ENCODE measurements at places on chromosomes 16 and 17.

GRCh38 chr16:54208237-54208636 is 78.3 kb downstream of the IRX3 start:
- no peak for DNase-seq

DNA sequence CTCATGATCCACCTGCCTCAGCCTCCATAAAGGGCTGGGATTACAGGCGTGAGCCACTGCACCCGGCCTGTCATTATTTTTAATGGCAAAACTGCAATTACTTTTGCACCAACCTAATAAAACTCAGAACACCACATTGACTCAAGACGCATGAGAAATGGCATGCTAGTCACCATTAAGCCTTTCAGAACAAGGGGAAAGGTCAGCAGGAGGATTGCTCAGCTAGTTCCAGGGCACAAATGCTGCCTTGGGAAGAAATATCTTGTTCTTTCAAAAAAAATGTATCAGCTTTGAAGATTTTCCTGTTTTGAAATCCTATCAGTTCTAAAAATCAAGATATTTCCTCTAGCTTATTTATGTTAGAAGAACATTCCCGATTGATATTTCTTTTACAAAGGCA is 32.4 kb upstream of the CDYL2 start:
- DNase-seq, result no peak

- no peak for DNase-seq
Observed at GRCh38 chr16:89721546-89722391, 432 bp downstream of the ZNF276 start.

- DNase-seq, result no peak
Observed at GRCh38 chr17:28616281-28616680, 2.3 kb upstream of the RSKR start.

GRCh38 chr16:89973654-89974335 is 25.2 kb downstream of the DEF8 start:
- no peak for DNase-seq

DNA sequence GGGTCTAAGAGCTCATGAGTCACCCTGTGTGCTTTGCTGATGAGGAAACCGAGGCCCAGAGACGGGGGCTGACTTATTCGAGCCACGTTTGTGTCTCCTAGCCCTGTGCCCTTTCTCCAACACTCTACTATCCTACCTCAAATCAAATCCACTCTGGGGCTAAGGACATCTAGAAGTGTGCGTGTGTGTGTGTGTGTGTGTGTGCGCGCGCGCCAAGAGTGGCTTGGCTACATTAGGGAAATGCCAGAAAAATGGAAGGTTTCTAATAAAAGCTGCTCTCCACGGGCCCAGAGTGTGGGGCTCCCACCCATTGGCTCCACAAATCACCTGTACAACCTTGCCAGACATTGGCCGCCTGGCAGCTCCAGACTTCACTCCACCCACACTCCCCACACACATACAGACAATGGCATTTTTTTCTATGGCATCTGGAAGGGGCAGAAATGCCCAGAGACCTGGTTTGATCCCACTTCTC is 30.3 kb upstream of the PHOSPHO1 start:
- no peak for DNase-seq

DNA sequence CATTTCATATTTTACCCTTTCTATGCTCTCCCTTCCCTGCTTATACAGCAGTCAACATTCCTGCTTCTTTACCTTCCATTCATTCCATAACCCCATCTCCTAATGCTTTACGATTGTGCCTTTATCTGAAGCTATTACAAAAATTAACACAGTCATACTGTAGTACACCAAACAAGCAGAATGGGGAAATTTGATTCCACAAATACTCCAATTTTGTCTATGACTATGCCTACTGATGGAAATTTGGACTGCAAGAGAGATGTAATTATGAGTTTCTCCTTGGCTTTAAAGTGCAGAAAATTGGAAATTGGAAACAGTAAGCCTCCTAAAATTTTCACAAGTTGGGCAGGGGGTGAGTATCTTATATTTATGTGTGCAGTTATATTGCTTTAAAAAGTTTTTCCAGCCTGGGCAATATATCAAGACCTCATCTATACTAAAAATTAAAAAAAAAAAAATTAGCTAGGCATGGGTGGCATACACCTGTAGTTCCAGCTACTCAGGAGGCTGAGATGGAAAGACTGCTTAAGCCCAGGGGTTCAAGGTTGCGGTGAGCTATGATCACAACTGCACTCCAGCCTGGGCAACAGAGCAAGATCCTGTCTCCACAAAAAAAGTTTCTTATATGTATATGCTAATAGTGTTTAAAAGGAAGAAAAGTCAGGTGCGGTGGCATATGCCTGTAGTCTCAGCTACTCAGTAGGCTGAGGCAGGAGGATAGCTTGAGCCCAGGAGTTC is 3.0 kb downstream of the APPBP2 start:
- DNase-seq, result no peak

- DNase-seq, result no peak
Observed at GRCh38 chr17:73506470-73507435, 137.5 kb downstream of the SDK2 start.

- DNase-seq, result peak; percentile 69
Observed at GRCh38 chr17:8122924-8123694, 797 bp downstream of the HES7 start.

- no peak for DNase-seq
Observed at GRCh38 chr16:57388359-57389086, 16.0 kb upstream of the CCL17 start.

DNA sequence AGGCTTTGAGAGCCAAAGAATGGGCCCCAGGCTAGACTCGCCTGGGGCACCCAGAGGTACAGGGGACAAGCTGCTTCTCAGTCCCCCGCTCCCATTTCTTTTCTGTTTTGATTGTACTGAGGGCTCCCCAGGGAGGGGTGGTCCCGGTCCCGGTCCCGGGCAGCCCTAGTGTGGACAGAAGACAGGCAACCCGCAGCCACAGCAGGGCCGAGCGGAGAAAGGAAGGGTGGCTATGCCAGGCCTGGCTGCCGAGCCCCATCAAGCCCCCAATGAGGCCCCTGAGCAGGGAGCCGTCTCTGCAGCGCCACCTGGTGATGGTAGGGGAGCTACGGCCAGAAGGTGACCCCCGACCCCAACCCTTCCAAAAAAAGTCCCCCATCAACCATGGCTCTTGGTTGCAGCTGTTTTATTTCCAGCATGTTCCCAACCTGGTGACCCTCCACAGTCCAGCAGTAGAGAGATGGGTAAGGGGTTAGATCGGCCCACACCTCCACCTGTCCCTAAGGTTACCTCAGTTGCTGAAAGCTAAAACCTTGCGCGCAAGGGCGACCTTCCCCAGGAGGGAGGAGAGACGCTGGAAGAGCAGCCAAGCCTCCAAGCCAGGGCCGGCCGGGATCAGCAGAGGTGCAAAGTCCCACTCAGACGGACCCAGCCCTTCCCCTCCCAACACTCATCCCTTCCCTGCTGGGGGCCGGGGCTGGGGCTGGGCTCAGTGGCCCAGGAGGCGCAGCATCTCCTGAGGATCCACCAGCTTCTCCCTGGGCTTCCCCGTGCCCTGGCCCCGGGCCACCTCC is 2.6 kb upstream of the GRIN2C start:
- peak; percentile 94 for DNase-seq

- DNase-seq, result no peak
Observed at GRCh38 chr16:81553080-81553813, 108.6 kb downstream of the CMIP start.

GRCh38 chr17:77833769-77834168 is 124.7 kb upstream of the TNRC6C start:
- DNase-seq, result no peak

GRCh38 chr17:17810084-17810894 is 26.5 kb downstream of the SREBF1 start:
- peak; percentile 94 for DNase-seq

DNA sequence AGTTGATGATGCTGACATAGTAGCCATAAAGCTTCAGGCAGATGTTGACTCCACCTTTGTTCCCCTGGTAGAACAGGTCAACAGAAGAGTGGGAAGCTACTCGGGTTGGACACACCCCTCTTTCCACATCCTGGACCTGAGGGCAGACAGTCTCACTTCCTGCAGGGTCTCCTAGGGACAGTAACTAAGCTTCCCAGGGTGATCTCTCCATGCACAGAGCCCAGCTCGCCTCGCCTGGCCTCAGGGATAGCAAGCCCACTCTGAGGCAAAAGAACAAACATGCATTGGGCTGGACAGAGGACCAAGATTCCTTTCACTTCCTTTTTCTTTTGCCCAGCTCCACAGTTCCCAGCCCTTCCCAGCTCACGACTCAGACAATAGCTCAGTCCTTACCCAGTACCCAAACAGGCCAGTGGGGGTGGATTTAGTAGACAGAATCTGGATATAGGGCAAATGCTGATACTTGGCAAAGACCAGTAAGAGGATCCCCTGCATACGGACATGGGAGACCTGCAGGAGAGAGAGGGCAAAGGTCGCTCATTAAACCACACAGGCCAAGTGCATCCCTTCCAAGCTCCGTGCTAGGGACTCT is 7.0 kb downstream of the INPP5K start:
- no peak for DNase-seq

GRCh38 chr17:42354956-42355843 is 33.0 kb downstream of the STAT3 start:
- DNase-seq, result no peak

DNA sequence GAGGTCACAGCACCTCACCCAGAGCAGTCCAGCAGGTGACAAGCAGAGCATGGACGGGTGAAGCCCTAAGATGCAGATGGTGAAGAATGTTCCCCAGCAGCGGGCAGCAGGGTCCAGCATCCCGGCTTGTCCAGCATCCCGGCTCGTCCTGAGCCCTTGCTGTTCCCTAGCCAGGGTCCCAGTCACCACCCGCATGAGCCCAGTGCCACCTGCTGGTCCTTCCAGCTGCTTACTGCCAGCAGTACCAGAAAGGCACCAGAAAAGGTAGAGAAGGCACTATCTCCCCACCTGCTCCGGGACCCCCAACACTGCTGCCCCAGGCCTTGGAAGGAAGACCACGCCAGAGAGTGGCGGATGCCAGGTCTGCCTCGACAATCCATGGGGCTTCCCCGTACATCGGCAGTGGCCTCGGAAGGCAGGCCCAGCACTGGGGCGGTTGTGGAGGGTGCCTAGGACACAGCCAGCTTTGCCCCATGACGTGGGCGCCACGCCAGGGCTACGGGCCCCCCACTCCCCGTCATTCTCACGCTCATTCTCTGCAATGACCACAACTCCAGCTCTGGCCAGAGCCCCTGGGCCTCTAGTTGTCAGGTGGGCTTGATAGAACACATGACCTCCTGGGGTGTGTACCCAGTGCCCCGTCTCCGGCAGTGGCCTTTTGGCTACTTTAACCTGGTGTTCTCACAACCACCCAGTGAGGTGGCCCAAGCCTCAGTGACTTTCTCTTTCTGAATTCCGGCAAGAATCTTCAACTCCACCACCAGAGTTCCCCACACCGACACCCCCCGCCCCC is 1.4 kb downstream of the CENPX start:
- no peak for DNase-seq

- no peak for DNase-seq
Observed at GRCh38 chr16:4830408-4830807, 16.7 kb downstream of the GLYR1 start.

- no peak for DNase-seq
Observed at GRCh38 chr17:47077576-47077975, 98.5 kb upstream of the RPRML start.

DNA sequence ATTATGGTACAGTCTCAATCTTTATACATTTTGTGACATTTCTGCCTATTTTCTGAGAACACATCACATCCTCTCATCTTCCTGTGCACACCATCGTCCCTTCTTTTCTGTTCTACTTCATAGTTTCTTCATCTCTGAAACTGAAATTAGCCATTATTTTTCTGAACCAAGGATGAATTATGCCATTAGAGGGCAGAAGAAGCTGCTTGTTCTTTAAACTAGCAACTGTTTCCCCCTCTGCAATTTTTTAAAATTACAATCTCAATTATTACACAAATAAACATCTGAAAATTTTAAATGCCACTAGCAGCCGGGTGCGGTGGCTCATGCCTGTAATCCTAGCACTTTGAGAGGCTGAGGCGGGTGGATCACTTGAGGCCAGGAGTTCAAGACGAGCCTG is 41.3 kb downstream of the RBBP6 start:
- DNase-seq, result no peak

GRCh38 chr16:20242568-20243255 is 84.6 kb downstream of the GP2 start:
- no peak for DNase-seq

GRCh38 chr17:15955793-15956541 is 11.0 kb downstream of the ADORA2B start:
- DNase-seq, result no peak

Data from H1 (cell line).